Mesothelial cell of epicardium (in vitro differentiated cells): ENCODE measurements at places on chromosomes 6 and 20. TPM values are rescaled to one million over a fixed set of nuclear protein-coding genes. Genes with fewer than 3 reads are reported as not detected.

The FAM83C gene
- 0.07 TPM in 1 of 3 replicates, not detected in the others for total RNA-seq

The ERVFRD-1 gene
- total RNA-seq: 0.20 to 0.25 TPM (median 0.23 TPM) in 3 replicates

The GPLD1 gene
- total RNA-seq: 4.2 to 4.8 TPM (median 4.7 TPM) in 3 replicates

The CST3 gene
- total RNA-seq: 127 to 138 TPM (median 130 TPM) in 3 replicates

The MOXD1 gene
- total RNA-seq: 110 to 113 TPM (median 111 TPM) in 3 replicates

DNA sequence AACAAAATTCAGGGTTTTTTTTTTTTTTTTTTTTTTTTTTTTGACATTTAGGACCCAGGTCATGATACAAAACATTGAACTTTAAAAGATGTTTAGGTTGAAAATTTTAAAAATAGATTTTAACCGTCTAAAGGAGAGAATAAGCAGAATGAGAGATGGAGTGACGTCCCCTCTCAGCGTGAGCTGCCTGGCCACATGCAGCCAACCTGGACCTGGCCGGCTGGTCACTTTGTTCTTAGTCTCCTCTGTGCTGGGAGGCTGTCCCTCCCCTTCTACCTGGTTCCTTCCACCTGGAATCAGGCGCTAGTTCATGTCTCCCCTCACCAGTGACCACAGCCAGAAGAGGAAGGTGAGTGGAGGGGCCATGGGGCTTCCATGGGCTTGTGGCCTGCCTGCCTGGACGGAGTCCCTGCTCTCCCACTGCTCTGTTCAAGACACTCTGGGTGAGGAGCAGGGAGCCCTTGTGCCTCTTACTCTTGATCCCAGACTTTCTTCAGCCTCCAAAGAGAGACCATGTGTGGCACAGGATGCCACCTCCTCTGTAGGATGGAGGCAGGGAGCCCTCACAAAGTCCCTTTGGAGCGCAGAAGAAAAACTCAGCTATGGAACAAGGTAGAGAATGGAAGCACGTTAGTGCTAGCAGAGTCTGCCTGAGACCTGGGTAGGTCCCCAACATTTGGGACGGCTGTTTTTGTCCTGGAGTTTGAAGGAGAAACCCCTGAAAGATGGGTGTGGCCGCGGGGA, 31.7 kb downstream of the IRF4 start:
- no peak for DNase-seq

- no peak for DNase-seq
These were observed 36.9 kb downstream of the RIN2 start for GRCh38 chr20:19794941-19795340.

DNA sequence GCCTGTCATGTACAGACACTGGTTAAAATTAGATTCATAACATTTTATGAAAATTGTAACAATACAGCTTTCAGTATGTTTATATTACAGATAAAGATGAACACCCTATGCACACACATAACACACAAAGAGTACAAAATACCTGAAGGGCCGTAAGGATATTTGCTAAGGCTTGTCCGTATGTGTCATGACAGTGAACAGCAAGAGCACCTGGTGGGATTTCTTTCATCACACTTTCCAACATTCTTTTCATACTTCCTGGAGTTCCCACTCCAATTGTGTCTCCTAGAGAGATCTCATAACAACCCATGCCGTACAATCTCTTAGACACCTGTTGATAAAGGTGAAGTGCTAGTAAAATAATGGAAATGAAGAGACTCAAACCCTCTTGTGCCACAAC, 83.7 kb downstream of the HMGCLL1 start:
- no peak for DNase-seq

DNA sequence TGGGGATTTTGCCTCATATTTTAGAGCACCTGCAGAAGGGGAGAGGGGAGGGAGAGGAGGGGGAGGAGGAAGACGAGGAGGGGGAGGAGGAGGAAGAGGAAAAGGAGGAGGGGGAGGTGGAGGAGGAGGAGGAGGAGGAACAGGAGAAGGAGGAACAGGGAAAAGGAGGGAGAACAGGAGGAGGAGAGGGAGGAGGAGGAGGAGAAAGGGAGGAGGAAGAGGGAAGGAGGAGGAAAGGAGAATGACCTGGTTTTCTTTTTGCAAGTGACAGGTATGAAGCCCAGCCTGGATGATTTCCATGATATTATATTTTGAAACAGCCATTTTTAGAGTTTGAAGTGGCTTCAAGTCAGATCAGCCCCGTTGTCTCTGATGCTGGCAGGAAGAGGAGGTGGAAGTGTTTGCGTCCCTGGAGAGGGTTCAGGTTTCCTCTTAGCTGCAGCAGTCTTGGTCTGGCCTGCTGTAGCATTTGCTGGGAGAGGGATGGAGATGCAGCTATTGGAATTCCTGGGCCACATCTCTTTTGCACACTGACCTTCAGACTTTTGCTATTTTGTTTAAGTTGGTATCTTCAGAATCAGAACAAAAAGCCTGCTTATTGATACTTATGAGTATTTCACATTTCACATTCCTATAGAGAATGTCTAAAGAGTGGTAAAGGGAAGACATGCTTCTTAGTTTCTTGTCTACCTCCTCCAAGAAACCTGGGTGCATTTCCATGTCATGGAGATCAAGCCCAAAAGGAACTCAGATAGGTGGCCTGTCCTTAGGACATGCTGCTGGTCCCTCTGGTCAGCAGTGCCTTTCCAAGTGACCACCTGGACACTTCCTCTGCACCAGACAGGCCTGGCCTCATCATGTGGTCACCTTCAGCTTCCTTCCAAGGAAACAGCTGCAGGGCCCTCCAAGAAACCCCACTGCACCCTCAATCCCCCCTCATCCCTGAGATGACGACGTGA, 54.3 kb upstream of the IYD start:
- no peak for DNase-seq

- DNase-seq: no peak
These were observed 9.2 kb downstream of the PEDS1 start for GRCh38 chr20:50144362-50144761.

- DNase-seq: no peak
These were observed 117.9 kb downstream of the ERMARD start for GRCh38 chr6:169869301-169869700.

GRCh38 chr6:159023893-159024292, 20.9 kb downstream of the TAGAP start:
- no peak for DNase-seq

GRCh38 chr6:137875606-137876005, 8.5 kb downstream of the TNFAIP3 start:
- DNase-seq: no peak

GRCh38 chr6:69647726-69648125, 149.1 kb downstream of the LMBRD1 start:
- no peak for DNase-seq
